HFF-Myc (cell line): ENCODE measurements at places on chromosomes 4 and X.

GRCh38 chr4:25835384-25835783, 27.4 kb downstream of the SEL1L3 start:
- no peak for DNase-seq

DNA sequence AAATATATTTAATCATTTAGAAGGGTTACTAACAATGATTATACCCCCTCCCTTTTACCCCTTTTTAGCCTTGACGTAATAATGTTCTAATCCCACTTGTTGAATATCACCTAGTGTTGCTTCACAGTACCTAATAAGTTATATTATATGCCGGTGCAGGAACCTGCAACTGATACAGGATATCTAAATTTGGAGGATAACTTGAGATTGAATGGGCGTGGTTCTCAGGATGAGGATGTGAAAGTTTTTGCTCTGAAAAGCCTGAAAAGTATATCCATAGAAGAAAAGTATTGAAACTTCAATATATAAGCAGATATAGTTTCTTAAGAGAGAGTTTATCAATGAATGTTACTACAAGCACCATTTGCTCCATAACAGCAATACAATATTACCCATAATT, 59.8 kb downstream of the ZNF711 start:
- DNase-seq, result no peak

DNA sequence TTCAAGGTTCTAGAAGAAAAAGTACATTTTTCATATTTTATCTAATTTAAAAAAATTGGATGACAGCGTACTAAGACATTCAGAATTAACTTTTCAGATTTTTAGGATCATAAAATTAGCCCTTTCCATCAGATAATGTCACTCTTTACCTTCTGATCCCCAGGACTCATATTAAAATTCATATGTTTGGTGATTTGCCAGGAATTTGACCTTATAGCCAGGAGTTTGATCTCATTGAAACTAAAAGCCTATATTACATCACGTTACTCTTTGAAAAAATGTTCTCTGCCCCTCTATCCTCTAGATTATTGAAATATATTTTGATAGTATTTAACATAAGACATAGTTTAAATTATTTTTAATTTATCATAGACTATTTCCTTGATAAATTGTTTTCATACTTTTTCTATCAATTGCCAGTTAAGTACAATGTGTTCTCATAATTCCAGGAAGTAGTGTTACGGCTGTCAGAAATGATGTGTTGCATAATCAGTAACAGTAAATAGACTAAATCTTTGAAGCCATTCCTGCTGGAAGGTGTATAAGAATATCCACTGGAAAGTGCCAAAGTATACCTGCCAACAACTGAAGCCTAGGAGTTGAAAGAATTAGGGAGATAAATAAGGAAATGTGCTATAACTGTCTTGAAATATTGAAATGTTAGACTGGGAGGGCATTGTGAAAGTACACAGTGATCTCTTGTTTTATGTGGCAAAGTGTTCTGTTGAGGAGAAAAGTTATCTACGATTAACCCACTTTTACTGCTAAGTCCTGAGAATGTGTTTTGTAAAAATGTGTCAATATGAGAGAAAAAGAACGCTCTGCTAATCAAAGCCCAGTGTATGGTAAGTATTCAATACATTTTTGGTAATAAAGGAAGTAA, 32.9 kb upstream of the PDGFC start:
- no peak for DNase-seq

GRCh38 chr4:172009446-172010230, 196.4 kb downstream of the GALNTL6 start:
- no peak for DNase-seq

- DNase-seq, result no peak
Measured at GRCh38 chr4:6943012-6943884, 33.6 kb downstream of the TBC1D14 start.

DNA sequence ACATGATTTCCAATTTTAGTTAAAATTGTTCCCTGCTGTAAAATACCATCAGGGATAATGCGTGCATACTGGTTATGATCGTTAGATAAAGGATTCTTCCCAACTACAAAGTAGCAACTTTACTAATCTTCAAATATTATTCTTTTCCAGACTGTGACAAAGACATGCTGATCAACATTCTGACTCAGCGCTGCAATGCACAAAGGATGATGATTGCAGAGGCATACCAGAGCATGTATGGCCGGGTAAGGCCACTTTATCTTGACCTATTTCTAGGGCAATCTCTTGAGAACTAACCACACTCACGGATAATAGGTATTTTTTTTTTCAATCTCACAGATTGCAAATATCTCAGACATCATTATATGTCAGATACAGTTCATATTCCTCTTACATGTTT, 47.0 kb downstream of the ANXA10 start:
- no peak for DNase-seq

DNA sequence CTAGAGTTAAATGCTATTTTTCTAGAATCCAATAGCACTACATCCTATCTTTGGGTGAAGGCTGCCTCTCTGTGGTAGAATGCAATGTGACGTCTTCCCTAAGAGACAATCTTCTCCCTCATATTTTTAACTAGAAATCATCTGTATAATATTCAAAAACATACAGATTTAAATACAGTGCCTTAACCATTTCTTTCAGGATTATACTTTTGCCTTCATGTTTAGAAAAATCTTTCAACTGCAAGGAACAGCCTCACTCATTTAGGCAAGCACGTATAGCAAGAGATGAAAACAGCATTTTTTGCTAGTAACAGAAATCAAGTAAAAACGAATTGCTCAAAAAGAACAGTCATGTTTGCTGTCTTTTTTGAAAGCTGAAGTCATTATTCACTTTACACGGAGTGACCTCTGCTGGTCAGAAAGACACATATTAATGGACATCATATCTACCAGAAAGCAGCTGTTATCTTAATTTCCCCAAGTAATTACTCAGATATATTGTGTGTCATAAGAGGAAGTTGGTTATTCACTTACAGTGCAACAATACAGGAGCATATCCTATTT, 422.3 kb downstream of the STPG2 start:
- no peak for DNase-seq

DNA sequence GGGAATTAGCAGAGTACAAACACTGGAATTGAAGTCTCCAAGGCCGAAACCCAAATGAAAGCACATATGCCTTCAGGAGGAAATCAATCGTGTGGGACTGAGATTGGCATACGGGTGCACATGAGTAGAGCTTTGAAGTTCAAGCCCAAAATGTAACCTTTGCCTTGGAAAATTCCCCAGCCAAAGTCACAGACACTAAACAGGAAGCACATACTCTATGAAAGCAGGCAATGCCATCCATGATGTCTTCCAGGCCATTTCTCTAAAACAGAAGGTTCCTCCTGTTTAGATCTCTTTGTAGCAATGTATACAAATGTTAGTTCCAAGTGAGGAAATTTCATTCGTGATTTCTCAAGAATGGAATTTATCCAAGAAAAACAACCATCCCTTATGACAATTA, 162.5 kb downstream of the COL4A6 start:
- no peak for DNase-seq

DNA sequence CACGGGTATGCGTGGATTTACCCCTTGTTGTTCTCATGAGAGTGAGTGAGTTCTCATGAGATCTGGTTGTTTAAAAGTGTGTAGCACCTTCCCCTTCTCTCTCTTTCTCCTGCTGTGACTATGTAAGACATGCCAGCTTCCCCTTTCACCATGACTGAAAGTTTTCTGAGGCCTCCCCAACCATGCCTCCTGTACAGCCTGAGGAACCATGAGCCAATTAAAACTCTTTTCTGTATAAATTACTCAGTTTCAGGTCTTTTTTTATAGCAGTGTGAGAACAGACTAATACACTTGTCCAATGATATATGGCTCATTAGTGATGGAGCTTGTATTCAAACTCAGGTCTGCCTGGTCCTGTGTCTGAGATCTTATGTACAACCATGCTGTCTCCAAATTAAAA, 28.5 kb upstream of the RTL3 start:
- DNase-seq, result no peak

- DNase-seq, result no peak
Measured at GRCh38 chrX:1598021-1598875, 6.8 kb downstream of the AKAP17A start.

- DNase-seq, result no peak
Measured at GRCh38 chr4:9602389-9602914, 158.2 kb downstream of the DEFB131A start.

- no peak for DNase-seq
Measured at GRCh38 chr4:40845154-40845835, 95.5 kb downstream of the NSUN7 start.

GRCh38 chr4:166078383-166078782, 205.3 kb downstream of the TLL1 start:
- DNase-seq, result no peak

GRCh38 chrX:151019856-151020255, 36.7 kb downstream of the HMGB3 start:
- DNase-seq, result peak; percentile 16

DNA sequence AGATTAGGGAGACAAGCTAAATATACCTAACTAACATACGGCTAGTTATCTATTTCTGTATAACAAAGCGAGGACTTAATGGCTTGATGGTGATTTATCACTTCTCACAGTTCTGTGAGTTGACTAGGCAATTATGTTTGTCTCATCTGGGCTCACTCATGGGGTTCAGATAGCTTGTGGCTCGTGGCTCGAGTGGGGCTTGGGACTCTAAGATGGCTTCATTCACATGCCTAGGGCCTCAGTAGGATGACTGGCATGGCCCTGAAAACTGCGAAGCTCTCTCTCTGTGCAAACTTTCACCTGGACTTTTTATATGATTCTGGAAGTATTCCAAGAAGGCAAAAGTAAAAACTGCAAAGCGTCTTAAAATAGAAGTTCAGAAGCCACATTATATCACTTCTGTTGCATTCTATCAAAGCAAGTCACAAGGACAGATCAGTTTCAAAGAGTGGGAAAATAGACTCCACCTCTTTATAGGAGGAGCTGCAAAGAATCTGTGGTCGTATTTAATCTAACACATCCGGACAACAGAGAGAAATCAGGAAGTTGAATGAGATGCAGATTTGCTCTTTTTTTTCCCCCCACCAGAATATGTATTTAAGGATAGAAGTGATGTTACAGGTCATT, 491.2 kb downstream of the INPP4B start:
- no peak for DNase-seq

DNA sequence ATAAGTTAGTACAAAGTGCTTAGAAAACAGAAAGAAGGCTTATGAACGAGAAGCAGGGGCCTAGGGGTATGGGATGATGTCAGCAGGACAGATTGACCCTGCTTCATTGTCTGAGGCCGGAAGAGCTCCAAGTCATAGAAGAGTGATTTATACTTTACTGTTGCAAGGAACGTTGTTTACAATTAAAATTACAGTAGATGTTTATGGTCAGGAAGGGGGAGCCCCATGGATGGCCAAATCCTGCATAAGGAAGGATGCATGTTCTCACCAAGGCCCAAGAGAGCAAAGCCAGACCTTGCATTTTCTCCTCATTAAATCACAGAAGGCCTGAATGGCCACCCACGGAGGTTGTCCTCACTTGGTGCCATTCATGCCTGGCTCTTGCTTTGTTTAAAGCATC, 115.3 kb downstream of the LDB2 start:
- no peak for DNase-seq
